GM06990 (cell line): ENCODE measurements at places on chromosomes 11 and 22.

GRCh38 chr11:118152552-118153471 lies at the start of gene SCN4B:
Gene SCN4B, minus strand, starts transcription at chr11:118152823. Its CDS starts 150 bp downstream, at chr11:118152673.
- no peak for DNase-seq

DNA sequence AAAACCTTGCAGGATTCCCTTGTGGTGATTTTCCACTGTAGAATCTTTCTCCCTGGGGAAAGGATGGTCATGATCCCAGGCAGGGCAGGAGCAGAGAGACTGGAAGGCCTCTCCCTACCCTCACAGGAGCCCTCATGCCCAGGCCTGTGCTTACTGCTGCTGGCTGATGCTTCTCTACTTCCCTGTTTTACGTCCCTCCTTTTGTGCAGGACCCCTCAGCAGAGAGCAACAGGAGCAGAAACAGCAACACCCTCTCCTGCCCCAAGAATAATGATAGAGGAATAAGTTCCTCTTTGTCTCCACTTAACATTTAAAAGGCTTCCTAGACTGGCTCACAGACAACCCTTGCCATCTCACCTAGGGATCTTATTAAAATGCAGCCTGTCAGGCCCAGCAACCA lies 3.6 kb downstream of the ISX start:
- DNase-seq = no peak

DNA sequence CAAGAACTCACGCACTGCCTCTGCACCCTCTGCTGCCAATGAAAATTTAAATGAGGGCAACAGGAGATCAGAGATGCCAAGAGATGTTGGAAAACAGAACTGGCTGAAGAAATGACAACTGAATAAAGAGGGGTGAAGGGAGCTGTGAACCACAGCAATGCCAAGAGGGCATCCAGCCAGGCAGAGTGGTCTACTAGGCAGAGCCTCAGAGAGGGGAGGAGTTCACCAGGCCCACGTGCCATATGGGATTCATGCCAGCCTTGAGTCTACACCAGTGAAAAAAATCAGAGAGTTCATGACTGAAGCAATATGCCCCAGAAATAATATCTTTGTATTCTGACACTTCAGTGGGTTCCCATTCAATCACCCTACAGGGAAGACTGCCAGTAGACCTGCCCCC lies 4.4 kb downstream of the APOL2 start:
- DNase-seq = no peak

DNA sequence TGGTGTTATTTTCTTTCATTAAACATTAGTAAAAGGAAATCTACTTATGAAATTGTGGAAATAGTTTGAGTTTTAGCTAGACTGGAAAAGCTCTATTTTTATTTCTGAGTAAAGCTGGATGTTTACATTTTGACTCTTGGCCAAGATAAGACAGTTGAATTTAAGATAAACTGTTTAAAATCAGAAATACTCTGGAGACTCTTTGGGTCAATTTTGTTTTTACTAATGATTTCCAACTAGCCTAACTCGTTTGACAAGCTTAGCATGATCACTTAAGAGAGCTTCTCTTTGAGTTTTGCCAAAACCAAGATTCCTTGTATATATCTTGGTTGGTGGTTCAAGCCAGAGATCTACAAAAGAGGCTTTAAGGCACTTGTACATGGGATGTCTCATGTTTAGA lies 724.8 kb upstream of the LUZP2 start:
- no peak for DNase-seq

- no peak for DNase-seq
Measured at GRCh38 chr22:50416996-50417395, 57.8 kb downstream of the SBF1 start.

DNA sequence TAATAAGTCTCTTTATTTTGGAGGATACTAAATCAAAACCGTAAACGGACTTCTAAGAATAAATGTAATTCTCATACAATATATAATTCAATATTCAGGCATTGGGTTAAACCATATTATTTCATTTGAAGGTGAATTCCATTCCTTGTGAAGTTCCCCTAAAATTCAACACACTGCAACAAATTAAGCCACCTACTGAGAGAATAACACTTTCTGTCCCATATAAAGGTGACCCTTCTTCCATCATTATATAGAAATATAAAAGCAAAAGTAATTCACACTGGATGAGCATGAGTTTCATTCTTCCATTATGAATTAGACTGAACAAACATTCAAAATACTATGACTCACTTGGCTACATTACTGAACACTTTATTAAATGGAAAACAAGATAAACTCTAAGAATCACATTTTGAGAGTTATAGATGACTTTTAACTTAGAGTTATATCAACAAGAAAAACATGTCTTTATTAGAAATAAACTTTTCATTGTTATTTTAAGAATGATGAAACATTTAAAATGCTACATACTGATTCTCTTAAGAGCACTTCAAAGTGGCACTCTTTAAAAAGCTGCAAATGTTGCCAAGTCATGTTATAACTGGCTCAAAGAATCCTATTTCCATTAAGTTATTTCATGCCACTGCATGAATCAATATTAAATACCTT lies 2.8 kb downstream of the SESN3 start:
- no peak for DNase-seq

- no peak for DNase-seq
Measured at GRCh38 chr11:87110443-87111131, 72.9 kb downstream of the TMEM135 start.

- no peak for DNase-seq
Measured at GRCh38 chr22:35732116-35732515, 14.4 kb downstream of the APOL5 start.

DNA sequence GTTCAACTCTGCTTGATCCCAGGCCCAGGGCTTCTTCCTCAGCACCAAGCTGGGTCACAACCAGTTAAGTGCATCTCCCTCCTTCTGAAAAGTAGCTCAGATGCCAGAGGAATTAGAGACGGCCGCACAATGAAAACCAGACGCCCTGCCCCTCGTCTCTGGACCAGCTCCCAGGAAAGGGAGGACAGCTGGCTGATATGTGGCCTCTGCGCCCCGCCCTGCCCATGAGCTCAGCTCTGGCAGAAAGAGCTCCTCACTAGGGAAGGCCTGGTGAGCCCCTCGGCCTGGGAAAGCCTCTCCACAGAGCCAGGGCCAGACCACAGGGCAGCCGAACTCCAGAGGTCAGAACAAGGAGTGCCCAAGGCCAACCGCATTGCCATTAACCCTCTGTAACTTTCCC lies 18.1 kb upstream of the SCGB1A1 start:
- no peak for DNase-seq

GRCh38 chr11:111905411-111905810 lies 6.2 kb downstream of the CRYAB start:
- DNase-seq = no peak

DNA sequence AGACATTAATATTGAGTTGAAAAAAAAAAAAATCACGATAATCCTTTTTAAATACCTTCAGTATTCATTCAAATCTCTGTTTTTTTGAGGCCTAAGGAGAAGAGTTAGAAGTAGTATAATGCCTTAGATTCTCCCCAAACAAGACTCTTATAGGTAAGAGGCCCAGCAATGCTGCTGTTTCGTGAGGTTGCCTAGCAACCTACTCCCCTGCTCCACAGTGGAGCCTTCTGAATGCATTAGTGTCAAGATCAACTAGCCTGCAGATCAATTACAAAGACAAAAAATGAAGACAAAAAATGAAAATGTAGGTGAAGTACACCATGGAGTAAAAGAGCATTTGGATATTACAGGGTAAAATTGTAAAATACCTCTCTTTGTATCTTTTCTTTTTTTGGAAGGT lies 229.8 kb upstream of the LUZP2 start:
- DNase-seq = no peak

DNA sequence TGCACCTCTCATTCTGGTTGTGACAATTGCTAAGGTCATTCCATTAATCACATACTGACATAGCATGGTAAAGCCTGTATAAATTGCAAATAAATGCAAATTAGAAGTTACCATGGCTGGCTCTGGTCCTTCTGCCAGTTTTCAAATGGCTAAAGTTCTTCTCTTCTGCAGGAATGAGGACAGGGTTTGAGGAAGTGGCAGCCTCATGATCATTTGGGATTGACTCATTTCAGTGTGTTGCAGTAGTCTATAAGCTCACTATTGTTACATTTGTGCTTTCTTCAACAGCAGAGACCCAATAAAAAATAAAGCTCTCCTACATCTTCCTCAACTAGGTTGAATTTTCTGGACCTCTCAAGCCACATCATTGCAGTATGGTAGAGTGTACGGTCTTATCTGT lies 60.3 kb downstream of the NECTIN1 start:
- DNase-seq = no peak

DNA sequence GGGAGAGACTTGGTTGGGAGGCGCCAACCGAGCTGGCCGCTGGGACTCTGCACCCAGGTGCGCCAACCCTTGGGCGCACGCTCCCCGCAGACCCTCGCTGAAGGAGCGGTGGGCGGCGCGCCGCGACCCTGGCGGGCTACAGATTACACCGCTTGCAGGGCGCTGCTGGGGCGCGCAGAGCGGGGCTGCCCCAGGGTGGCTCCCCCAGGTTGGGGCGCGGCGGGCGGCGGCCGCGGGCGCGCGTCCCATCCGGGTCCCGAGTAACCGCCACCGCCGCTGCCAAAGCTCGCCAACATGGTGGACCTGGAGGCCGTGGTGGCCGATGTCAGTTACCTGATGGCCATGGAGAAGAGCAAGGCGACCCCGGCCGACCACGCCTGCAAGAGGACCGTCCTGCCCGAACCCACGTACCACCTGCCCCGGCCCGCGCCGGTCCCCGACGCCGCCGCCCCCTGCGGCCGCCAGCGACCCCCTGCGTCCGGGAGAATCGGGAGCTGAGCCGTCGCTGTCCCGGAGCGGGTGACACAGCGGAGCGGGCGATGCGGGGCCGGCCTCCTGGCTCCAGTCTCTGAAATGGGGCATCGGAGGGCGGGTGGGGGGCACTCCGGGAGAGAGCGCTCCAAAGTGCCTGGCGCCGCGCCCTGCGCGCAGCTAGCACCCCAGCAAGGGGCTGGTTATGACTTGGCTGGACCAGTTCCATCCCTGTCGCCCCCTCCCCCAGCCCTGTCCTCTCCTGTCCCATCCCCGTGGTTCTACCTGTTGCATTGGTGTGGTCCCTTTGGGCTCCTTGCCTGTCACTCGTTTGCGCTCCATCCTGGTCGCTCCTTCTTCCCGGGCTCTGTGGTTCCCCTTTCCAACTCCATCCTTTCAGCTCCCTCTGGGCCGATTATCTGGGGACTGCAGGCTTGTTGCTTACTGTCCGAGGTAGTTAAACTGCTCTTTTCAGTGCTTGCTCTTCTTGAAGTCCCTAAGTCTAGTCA lies 143.3 kb upstream of the GRK3 start:
- no peak for DNase-seq

- no peak for DNase-seq
Measured at GRCh38 chr22:30262917-30263741, 3.5 kb downstream of the OSM start.

DNA sequence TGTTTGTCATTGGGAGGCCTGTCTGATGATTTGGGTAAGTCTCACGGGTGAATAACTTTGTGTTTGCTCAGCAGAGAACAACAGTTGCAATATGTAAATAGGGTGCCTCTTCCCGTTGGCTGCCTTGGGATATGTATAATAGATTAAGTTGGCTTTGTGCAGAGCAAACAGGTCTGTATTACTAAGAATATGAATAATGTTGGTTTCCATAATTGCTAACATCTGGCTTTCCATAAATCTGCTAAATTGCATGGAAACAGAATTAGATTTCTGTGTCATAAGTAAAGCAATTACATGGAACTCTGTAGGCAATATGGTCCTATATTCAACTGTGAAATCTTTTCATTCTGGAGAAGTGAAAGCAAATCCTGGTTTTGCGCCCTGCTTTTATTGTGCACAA lies 636.0 kb upstream of the ANO5 start:
- DNase-seq = no peak

GRCh38 chr11:31414338-31414737 lies 44.7 kb downstream of the DNAJC24 start:
- no peak for DNase-seq

DNA sequence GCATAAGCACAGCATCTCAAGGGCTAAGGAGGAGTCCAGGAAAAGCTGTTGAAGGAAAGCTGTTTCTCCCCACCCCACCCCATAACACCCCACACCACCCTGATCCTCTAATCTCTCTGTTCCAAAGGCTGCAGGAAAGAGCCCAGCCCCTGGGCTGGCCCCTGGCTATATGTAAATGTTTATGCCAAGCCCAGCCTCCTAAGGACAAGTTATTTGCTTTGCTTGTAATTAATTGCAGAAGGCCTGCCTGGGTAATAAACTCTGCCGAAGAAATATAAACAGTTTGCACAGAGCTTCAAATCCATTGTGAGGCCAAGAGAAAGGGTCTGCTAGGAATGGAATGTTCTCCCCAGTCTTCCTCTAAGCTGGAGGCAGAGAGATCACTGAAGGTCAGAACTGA lies 21.2 kb downstream of the ARRB1 start:
- DNase-seq = no peak

- peak; percentile 74 for DNase-seq
Measured at GRCh38 chr11:64000026-64000739, 13.9 kb downstream of the OTUB1 start.

GRCh38 chr22:39967103-39967829 lies 7.1 kb downstream of the TMA7B start:
- no peak for DNase-seq

- no peak for DNase-seq
Measured at GRCh38 chr22:29692327-29692640, 27.5 kb upstream of the CABP7 start.

- DNase-seq = no peak
Measured at GRCh38 chr11:69384251-69385143, 90.5 kb downstream of the MYEOV start.

DNA sequence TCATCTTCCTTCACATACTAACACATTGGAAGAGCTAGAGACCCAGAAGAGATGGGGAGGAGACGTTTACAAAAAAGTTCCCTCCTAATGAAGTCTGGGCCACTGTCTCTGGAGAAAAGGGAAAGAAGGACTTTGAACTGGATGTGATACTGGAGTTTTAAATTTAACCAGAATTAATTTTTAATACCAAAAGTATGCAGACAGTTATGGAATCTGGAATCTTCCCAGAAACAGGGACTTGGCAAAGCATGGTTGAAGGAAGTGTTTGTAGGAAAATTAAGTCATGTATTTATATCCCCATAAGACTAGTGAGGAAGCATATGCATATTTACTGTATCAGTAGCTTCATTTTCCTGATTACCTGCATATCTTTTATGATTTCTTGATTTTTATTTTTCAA lies 215.5 kb downstream of the TTC28 start:
- no peak for DNase-seq

DNA sequence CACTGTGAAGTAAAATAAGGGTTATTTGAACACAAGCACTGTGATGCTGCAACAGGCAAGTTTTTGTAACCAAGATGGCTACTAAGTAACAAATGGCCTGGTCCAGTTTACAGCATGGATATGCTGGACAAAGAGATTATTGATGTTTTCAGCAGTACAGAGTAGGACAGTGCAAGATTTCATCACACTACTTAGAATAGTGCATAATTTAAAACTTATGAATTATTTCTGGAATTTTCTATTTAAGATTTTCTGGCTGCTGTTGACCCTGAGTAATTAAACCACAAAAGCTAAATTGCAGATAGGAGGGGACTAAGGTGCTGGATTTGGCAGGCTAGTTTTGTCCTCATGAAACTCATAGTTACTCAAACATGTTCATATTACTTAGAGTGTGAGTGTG lies 33.1 kb downstream of the CEP295 start:
- no peak for DNase-seq

DNA sequence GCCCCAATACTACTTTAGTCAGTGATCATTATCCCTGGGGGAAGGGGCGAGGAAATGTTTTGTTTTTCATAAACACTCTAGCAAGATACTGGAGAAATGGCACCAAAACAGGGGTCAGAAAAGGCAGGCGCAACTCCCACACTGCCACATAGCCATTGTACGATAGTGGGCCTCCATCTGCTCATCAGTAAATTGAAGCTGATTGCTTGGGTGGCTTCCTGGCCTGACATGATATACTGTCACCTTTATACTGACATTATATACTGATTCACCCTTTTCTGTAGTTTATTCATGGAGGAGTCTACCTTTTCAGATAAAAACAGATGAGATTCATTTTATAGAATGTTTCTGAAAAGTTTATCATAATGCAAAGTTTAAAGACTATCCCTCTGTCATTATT lies 51.6 kb upstream of the CCDC34 start:
- DNase-seq = no peak
